ENCODE measurements at places on chromosomes 13 and 19. TPM values are rescaled to one million over a fixed set of nuclear protein-coding genes. Genes with fewer than 3 reads are reported as not detected.

ARRDC5 gene
- polyA plus RNA-seq = not detected

EXOC3L2 gene
- polyA plus RNA-seq = not detected

SLC25A15 gene
- 9.9 TPM for polyA plus RNA-seq

LNX2 gene
- polyA plus RNA-seq = 6.2 TPM

FAM124A gene
- 0.14 TPM for polyA plus RNA-seq

ZNF835 gene
- polyA plus RNA-seq = not detected

QPCTL gene
- polyA plus RNA-seq = 9.5 TPM

GFY gene
- not detected for polyA plus RNA-seq

PRKCG gene
- polyA plus RNA-seq = 0.09 TPM

C19orf25 gene
- polyA plus RNA-seq = 14.5 TPM

GPR4 gene
- not detected for polyA plus RNA-seq

OCEL1 gene
- polyA plus RNA-seq = 4.6 TPM

P2RY11 gene
- 2.1 TPM for polyA plus RNA-seq

C1QTNF9 gene
- 0.11 TPM for polyA plus RNA-seq

C19orf73 gene
- 0.36 TPM for polyA plus RNA-seq

F7 gene
- 0.06 TPM for polyA plus RNA-seq

KLK6 gene
- not detected for polyA plus RNA-seq

ZNF527 gene
- 4.0 TPM for polyA plus RNA-seq

PBX4 gene
- polyA plus RNA-seq = 0.63 TPM

USE1 gene
- 21.1 TPM for polyA plus RNA-seq

ADM5 gene
- 0.19 TPM for polyA plus RNA-seq

FLT1 gene
- polyA plus RNA-seq = 2.4 TPM

FGF9 gene
- polyA plus RNA-seq = 0.26 TPM

KLK12 gene
- polyA plus RNA-seq = not detected

WDR87 gene
- not detected for polyA plus RNA-seq

LRRC25 gene
- polyA plus RNA-seq = 0.32 TPM

BORA gene
- 2.7 TPM for polyA plus RNA-seq

CEACAM21 gene
- not detected for polyA plus RNA-seq

FFAR1 gene
- polyA plus RNA-seq = not detected

GZMM gene
- not detected for polyA plus RNA-seq

GRIN2D gene
- polyA plus RNA-seq = 0.07 TPM

GARIN5A gene
- 0.32 TPM for polyA plus RNA-seq

MEIOSIN gene
- polyA plus RNA-seq = not detected

PEAK3 gene
- 0.04 TPM for polyA plus RNA-seq

PALM gene
- polyA plus RNA-seq = 1.8 TPM

BEST2 gene
- not detected for polyA plus RNA-seq

RFPL4A gene
- polyA plus RNA-seq = not detected

AP1M2 gene
- 0.17 TPM for polyA plus RNA-seq

ZNF681 gene
- polyA plus RNA-seq = 0.36 TPM

PRDX2 gene
- polyA plus RNA-seq = 187 TPM

ALDH16A1 gene
- 4.3 TPM for polyA plus RNA-seq

TMPRSS9 gene
- not detected for polyA plus RNA-seq

FUZ gene
- 6.9 TPM for polyA plus RNA-seq

PRSS57 gene
- polyA plus RNA-seq = not detected

ZNF726 gene
- 0.84 TPM for polyA plus RNA-seq

ZNF266 gene
- polyA plus RNA-seq = 21.3 TPM

LSR gene
- 0.32 TPM for polyA plus RNA-seq

MCEMP1 gene
- polyA plus RNA-seq = not detected

B3GNT8 gene
- polyA plus RNA-seq = 0.29 TPM

ZNF134 gene
- polyA plus RNA-seq = 10.9 TPM

CYP4F11 gene
- not detected for polyA plus RNA-seq

ARHGAP33 gene
- 1.2 TPM for polyA plus RNA-seq

ZNF829 gene
- polyA plus RNA-seq = 1.1 TPM

All from AG04450 (cell line).